RWPE2 (cell line): ENCODE measurements at places on chromosomes 3 and 15.
A peak's percentile ranks its signal among the peaks of the same experiment; 100 is the strongest.

- DNase-seq: peak; percentile 87
Measured at GRCh38 chr3:196609343-196609775, 30.1 kb upstream of the NRROS start.

DNA sequence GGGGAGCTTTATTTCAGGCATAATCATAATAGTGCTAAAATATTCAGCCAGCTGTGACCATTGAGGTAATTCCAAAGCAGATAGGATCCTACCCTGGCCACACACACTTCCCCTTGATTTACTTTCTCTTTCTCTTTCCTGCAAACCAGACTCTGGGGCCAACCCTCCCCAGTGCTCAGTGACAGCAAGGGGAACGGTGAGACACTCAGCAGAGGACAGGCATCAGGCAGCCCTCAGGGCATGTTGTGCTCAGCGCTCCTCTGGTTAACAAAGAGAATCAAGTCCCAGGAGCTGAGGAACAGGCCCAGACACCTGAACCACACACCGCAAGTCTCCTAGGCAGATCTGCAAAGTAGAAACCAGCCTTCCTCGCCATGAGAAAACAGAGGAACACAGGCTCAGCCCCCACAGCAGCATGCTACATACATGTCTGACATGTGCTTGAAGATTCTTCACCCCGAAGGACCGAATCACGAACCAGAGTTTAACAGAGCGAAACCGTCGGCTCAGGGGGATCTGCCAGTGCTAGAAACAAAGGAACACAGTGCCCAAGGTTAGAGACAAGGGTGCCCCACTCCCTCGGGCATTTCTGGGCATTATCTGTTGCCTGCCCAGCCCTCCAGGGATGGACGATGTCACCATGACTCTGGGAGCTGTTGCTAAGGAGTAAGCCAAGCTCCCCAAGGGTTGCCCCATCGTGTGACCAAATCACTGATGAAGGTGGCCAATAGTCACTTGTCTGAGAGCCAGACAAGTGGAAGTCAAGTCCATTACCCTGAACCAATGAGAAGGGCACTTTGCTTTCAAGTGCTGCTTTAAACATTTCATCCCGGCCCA is 17.5 kb downstream of the HDC start:
- no peak for DNase-seq

GRCh38 chr3:100759950-100760349 is 50.7 kb downstream of the TFG start:
- no peak for DNase-seq

GRCh38 chr15:101149864-101150722 is 101.8 kb downstream of the CHSY1 start:
- DNase-seq: peak; percentile 66

- DNase-seq: no peak
Measured at GRCh38 chr3:140122183-140122582, 187.2 kb downstream of the CLSTN2 start.

DNA sequence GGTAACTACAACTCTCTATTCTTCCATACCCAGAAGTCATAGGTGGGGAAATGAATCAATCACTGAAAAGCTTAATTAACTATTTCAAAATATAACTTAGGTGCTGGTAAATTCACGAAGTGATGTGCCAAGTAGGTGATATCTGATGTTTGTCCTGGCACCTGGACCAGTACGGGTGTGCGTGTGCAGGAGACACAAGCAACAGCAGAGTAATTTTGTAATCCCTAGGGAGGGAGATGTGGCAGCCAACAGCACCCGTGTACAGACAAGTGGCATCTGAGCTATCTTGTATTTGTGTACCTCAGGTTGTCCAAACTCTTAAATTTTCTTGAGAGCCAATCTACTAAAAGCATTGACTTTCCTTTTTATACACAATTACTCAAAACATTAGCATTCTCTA is 22.8 kb downstream of the USF3 start:
- no peak for DNase-seq

DNA sequence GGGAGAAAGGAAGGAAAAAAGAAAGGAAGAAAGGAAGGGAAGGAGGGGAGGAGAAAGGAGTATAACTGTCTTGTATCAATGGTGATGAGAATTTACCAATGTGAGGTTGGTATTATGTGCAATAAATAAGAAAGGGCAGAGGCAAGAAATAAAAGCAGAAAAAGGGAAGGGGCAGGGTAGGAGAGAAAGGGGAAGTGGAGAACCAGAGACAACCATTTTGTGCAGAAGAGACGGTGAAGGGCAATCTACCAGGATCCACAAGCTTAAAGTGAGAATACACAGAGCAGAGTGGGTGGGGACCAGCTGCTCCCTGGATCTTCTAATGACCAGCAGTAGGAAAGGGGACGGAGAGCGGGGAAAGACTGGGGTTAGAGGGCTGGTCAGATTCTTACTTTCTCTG is 106.9 kb upstream of the SLCO2A1 start:
- no peak for DNase-seq

- DNase-seq: no peak
Measured at GRCh38 chr3:39234651-39235050, 42.3 kb upstream of the XIRP1 start.

GRCh38 chr15:62782071-62782841 is 260.3 kb upstream of the TPM1 start:
- DNase-seq: no peak

- no peak for DNase-seq
Measured at GRCh38 chr3:182671942-182672341, 121.4 kb upstream of the ATP11B start.

DNA sequence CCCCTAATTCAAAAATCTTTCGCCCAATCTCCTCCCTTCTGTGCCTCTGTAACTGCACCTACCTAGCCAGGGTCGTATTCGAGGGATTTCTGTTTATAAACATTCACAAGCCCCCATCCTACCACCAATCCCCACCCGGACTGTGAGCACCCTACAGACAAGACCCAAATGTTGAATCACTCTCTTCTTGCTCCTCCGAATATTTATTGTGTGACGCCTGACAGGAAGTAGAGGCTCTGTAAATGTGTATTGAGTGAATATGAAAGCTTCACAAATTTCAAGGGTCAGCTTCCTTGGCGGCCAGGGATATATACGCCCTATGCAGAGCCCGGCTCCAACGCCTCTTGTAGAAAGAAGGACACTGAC is 1.6 kb downstream of the BDH1 start:
- no peak for DNase-seq

GRCh38 chr3:138381950-138382715 is 33.8 kb downstream of the MRAS start:
- DNase-seq: no peak

DNA sequence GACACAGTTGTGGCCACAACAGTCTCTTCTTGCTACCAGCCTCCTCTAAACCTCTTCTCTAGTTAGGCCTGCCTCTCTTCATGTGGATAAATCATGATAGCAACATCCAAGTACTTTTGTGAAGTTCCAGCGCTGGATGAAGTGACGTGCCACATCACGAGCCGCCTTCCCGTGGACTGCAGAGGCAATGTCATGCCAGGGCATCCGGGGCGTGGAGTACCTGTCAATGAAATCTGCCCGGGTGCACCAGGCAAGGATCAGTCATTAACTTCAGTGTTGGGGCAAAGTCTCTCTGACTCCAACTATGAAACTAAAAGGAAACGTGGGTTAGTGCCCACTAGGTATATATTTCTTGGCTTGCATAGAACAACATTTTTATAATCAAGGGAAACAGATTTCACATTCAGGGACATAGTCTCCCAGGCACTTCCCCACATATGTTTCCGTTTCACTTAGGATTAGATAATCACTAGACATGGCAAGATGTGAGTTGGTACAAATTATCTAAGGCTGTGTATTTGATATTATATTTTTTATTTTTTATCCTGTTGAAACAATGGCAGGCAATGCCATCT is 133.6 kb downstream of the PLD1 start:
- DNase-seq: no peak

DNA sequence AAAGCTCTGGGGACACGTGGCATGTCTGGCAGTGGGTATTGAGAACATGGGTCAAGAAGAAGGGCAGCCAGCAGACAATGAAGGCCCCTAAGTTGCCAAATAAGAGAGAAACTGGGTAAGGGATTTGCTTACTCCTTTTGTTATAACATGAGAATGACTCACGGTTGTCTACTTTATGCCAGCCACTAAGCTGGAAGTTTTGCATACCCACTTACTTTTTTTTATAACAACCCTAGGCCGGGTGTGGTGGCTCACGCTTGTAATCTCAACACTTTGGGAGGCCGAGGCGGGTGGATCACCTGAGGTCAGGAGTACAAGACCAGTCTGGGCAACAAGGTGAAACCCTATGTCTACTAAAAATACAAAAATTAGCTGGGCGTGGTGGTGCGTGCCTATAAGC is 50.0 kb downstream of the DRD3 start:
- no peak for DNase-seq

DNA sequence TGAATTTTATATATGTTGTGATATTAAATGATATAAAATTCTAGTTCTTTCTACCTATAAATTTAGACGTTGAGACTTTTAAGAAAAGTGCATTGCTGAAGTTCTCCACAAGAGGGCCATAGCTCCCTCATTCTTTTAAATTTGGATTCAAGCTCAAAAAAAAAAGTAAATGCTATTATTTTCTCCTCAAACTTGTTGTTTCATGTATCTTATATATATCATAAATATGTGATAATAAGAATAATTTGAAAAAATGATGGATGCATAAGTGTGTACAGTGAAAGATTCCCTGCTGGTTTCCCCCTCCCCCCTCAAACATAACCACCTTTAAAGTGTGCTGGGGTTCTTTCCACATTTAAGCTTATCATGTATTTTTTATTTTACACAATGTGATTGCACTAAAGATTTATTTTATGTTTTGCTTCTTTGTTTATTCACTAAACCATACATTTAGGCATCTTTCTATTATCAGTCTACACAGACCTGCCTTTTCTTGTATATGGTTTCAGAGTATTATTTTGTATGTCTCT is 769.4 kb upstream of the GOLIM4 start:
- DNase-seq: no peak

GRCh38 chr15:80831606-80832224 is 52.5 kb downstream of the CEMIP start:
- DNase-seq: no peak

GRCh38 chr3:35659768-35660167 is 20.4 kb downstream of the ARPP21 start:
- DNase-seq: no peak

GRCh38 chr15:41568350-41569017 is 9.5 kb downstream of the TYRO3 start:
- no peak for DNase-seq

GRCh38 chr15:74179983-74180880 is 6.7 kb downstream of the ISLR start:
- DNase-seq: peak; percentile 56

DNA sequence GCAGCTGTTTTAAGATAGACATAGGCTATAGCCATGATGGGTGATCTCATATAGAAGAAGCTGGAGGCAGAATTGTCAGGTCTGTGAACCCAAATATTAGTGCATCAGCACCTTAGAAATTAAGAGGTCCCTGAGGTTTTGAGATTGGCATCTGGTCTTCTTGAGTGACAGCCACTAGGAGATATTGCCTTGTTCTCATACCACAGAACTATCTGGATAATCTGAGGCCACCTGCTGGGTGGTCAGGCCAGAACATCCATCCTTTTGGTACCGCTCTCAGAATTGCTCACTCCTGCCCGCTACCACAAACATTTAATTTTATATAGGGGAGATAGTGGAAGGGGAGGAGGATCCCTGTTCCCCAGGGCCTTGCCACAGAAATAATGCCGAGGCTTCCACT is 210.6 kb upstream of the ZPLD1 start:
- no peak for DNase-seq

GRCh38 chr3:11548721-11549131 is 95.0 kb downstream of the VGLL4 start:
- peak; percentile 56 for DNase-seq

GRCh38 chr3:46566040-46566641 is at the start of gene LRRC2:
Gene LRRC2 (minus strand): TSS chr3:46566302. CDS start chr3:46551591, 14,711 bp downstream.
- no peak for DNase-seq

- DNase-seq: no peak
Measured at GRCh38 chr3:63795438-63795837, 23.7 kb upstream of the C3orf49 start.

GRCh38 chr15:45373976-45374375 is 4.4 kb downstream of the GATM start:
- DNase-seq: no peak

GRCh38 chr3:48157202-48157840 is 30.9 kb downstream of the CDC25A start:
- DNase-seq: no peak

- no peak for DNase-seq
Measured at GRCh38 chr3:31035681-31036080, 141.2 kb upstream of the GADL1 start.

DNA sequence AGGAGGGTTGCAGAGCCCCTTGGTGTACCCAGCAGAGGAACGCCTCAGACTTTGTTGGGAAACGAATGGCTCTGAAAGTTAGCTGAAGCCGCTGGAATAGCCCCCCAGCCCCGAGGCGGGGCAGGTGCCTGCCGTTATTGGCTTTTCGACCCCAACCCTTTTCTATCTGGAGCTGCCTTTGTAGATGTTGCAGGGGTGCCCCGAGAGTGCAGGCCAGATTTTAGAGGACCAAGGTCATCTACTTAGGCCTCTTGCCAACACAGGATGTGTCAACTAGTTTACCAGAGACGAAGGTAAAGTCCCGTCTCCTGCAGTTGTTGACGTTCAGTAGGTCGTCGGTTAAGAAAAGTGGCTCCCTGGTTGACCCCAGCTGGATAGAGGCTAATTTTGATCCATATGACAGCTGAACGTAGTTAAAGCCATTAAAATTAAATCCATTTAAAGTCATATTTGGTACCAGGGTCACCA is 579 bp upstream of the UBE3A start:
- DNase-seq: no peak

- DNase-seq: no peak
Measured at GRCh38 chr3:123067689-123068600, 1.1 kb downstream of the PDIA5 start.

DNA sequence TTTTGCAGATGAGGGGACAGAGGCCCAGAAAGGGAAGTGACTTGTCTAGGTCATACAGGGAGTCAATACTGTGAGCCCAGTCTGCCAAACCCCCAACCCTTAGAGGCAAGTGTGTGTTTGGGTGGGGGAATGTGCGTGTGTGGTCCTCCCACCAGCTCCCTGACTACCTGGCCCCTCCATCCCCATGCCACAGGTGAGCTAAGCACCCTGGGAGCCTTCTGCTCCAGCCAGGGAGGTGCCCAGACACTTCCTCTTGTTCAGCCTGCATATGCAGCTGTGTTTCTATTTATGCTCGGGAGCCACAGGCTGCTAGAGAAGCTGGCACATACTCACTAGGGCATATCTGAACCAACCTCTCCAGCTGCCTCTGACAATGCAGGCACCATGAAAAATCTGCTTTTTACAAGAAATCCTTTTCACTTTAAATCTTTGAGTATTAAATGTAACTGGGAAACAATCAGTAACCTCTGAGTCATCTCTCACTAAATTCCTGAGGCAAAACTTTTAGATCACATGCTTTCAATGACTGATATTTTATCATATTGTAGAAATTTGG is 20.7 kb downstream of the TBC1D2B start:
- DNase-seq: no peak

DNA sequence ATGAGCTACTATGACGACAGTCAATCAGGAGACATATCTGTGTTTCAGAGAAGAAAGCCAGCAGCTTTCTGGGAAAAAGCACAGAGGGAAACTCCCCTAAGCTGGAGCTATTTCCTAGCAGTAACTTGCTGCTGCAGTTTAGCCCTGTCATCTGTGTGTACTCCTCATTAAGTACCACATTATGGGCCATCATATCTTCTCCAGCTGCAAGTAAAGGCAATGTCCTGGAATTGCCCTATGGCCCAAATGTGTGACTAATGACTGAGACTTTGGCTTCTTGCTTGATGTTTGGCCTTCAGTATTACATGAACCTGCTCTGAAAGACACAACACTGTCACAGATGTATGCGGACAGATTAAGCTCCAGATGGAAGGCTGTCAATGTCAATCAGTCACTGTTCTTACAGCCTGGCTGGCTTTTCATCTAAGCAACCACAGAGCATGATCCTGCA is 190.8 kb downstream of the FHIT start:
- DNase-seq: no peak

GRCh38 chr3:129018751-129019150 is 17.6 kb downstream of the EFCC1 start:
- no peak for DNase-seq
